ENCODE measurements at places on chromosomes 2 and 18. TPM values are rescaled to one million over a fixed set of nuclear protein-coding genes. Genes with fewer than 3 reads are reported as not detected.

GRCh38 chr2:227503433-227504406 is 31.8 kb downstream of the AGFG1 start:
- DNase-seq = no peak

DNA sequence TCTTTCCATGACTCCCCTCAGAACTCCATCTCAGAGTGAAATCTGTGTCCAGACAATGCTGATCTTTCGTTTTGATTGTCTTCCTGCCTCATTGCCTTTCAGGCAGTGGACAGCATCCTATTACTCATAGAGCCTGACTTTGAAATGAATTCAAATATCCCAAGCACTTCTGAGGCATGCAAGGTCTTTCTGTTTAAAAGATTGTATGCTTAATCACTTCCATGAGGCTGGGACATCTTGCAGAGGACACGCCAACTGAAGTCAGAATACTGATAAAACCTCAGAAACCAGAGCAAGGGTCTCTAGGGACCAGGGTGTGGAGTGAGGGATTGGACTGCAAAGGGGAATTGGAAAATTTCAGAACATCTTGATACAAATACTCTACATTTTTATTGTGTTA is 836.5 kb upstream of the ID2 start:
- DNase-seq = peak; percentile 56

DNA sequence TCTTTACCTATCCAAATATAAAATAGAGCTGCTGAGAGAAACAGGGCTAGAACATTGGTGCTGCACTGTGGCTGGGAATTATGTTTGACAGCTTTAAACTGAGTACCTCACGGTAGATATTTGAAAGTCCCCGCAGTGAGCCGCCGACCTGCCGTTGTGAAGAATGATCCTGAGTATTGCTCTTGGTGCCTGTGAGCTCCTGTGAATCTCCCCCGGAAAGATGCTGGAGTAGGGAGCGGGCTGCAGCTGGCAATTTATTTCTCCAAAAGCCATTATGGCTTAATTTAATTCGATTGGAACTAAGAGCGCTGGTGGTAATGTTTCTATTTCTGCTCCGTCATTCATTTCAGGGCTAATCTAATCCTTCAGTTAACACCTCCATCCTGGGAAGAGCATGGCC is 129.4 kb upstream of the TPO start:
- no peak for DNase-seq

The LOXHD1 gene
- total RNA-seq = not detected

Data from vagina (tissue), 2 donors.